ENCODE measurements at places on chromosomes 6 and 20.

DNA sequence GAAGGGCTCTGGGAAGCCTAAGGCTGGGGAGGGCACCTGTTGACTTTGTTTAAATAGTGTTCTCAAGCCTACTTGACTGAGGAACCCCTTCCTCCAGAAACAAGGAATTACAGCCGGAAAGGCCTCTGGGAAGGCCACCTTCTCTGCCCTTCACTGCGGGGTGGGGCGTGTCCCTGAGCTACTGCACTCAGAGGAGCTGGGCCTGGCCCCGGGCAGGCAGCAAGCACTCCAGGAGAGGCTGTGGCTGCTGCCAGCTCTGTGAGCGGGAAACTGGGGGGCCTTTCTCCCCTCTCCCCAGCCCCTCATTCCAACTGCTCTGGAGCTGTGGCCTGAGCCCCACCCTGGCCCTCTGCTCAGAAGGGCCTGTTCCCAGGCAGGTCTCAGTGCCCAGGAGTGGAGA lies 4.0 kb upstream of the OSBPL2 start:
- DNase-seq: peak; percentile 20

DNA sequence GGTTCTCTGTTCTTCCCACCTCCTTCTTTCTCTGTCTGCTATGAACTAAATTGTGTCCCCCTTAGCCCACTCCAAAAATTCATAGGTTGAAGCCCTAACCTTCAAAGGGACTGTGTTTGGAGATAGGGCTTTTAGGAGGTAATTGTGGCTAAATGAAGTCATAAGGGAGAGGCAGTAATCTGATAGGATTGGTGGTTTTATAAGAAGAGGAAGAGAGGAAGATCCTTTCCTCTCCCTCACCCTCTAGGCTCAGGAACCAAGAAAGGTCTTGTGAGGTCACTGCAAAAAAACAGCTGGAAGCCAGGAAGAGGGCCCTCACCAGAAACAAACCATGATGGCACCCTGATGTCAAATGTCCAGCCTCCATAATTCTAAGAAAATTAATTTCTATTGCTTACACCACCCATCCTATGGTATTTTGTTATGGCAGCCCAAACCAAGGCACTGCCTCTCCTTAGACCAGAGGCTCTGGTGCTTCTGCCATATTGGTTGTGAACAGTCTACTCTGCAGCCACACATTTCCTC lies 135.1 kb upstream of the COL21A1 start:
- no peak for DNase-seq

DNA sequence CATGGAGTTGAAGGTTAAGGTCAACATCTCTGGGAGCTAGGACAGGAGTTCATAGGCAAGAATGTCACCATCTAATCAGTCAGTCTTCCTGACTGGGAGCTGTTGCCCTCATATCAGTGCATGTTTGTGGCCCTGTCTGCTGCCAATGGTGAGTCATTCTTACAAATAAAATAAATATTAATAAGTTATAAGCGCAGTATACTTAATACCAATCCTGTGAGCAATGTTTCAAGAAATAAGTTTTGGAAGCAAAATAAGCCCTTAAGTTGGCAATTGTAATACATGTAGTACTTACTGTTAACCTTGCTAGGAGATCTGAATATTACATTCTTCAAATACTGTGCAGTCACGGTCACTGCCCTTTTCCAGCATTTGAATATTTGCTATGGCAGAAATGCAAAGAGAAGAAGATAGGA lies 20.2 kb upstream of the MDGA1 start:
- no peak for DNase-seq

DNA sequence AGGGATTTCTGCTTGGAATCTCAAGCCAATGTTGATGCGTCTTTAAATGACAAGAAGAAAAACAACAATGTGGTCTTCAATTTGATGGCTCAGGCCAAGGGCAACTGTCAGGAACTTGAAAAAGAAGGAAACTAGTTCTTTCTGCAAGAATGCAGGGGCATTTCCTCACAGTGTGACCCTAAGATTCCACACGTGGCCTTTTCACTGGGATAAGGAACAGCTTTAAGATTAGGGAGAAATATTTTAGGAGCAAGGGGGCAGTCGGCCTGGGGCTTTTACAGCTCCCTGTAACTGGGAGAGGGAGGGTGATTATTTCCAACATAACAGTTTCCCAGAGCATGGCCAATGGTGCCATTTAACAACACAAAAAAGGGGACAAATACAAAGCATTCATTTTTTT lies 39.4 kb upstream of the MRPS10 start:
- DNase-seq: no peak

DNA sequence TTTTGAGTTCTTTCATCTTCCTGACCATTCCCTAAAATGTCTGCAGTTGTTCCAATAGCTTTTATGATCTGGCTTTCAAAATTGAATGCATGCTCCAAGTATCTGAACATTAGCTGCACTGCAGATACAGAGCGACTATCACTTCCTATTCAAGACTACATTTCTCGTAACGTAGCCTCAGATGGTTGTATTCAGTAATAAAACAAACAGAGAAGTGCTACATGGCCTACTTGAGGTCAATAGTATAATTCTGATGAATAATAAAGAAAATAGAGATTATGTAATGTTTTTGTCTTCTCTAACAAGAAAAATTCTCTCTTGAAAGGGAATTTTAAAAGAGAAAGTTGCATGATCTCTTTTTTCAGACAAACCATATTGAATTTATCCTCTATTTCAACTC lies 333.9 kb upstream of the IRAK1BP1 start:
- no peak for DNase-seq

- DNase-seq: no peak
Observed at GRCh38 chr6:14350210-14350609, 232.6 kb downstream of the CD83 start.

- DNase-seq: no peak
Observed at GRCh38 chr20:62902926-62903615, 23.2 kb downstream of the DIDO1 start.

DNA sequence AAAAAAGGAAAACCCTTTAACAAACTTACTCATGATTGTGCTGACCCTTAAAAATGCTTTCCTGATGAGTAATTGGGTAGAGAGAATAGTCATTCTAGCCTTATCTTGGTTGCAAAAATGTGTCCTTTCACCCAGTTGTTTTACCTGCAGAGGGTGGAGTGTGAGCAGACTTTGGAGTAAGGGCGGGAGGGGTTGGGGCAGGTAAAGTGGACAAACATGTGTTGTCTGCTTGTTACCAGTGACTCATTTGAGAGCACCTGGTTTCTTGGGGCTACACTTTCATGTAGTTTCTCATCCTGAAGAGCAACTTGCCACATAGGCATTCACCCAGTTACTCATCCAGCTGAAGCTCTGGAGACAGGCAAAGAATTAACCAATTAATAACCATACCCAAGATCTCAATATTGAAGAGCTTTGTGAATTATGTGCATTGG lies 121.1 kb downstream of the TNFRSF21 start:
- DNase-seq: no peak

GRCh38 chr6:25660512-25660911 lies 8.5 kb downstream of the SCGN start:
- DNase-seq: peak; percentile 6

- no peak for DNase-seq
Observed at GRCh38 chr6:139525415-139525814, 151.0 kb upstream of the CITED2 start.

DNA sequence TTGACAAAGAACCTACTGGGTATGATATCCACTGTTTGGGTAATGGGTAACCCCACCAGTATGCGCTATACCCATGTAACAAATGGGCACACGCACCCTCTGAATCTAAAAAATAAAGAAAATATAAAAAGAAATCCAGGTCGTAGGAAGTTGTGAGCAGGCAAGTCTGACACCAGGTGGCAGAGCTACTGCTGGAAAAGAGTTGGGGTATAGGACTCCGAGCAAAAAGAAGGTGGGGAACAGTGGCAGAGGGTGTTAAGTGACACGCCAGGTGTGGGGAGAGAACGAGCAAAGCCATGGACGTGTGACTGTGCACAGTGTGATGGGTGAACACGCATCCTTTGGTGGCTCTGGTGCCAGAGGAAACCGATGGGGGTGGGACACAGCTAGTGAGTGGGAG lies 46.7 kb downstream of the NOX3 start:
- DNase-seq: no peak

DNA sequence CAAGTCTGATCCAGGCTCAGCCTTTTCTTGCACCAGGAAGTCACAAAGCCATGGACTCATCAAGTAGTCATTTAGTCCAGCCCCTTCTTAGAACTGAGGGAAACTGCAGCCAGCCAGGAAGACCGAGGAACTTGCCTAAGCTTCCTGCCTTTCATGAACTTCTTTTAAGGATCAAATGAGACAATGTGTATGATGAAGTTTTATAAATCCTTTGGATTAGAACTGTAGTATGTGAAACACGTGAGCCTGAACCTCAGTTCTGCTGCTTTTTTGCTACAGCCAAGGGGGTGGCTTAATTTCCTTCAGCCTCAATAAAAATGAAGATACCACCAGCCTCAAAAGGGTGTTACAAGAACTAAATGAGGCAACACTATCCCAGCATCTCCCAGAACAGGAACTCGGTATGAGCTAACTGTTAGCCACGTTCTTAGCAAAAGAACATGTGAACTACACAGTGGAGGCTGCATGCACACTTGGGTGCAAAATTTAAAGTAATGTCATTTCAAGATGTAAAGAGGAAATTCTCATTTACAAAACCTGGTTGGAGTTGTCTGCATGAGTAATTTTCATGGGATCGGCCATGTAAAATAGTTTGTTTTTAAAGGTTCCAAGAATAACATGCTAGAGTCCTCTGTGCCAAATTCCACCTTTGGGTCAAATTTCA lies 76.0 kb upstream of the TBC1D7 start:
- no peak for DNase-seq

- no peak for DNase-seq
Observed at GRCh38 chr6:47794577-47795135, 12.8 kb downstream of the OPN5 start.

- no peak for DNase-seq
Observed at GRCh38 chr6:82260997-82261732, 13.6 kb upstream of the IBTK start.

DNA sequence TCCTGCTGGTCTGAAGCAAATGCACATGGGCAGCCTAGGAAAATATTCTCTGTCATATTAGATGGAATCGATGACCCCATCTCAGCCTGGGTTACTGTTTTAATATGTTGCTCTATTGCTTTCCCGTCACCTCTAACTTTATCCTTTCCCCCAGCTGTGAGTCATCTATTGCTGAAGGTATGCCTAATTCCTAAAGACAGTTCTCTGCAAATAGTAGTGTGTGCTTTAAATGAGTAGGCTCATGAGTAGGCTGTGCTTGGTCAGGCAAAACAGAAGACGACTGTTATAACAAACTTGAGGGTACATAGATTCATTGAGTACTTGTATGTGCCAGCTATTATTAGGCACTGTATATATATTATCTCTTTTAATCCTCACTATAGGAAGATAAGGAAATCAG lies 47.2 kb downstream of the CTNNBL1 start:
- DNase-seq: no peak

DNA sequence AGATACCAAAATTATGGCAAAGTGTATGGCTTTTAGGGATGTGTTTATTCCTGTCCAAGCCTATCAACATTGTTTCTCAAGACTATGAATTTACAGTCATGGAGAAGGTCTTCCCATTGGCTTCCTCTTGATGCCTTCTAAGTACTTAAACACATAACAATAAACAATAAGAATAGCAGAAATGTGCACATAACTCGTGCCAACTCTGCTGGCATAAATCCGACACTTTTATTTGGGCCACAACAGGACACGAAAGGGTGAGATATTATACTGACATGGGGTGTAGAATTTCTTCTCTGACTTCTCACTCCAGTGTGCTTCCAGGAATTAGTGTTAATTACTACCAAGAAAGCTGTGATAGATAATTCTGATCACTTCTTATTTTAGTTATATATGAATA lies 695.9 kb upstream of the SLC35B3 start:
- no peak for DNase-seq

GRCh38 chr20:32294071-32294470 lies 16.6 kb downstream of the KIF3B start:
- DNase-seq: no peak

DNA sequence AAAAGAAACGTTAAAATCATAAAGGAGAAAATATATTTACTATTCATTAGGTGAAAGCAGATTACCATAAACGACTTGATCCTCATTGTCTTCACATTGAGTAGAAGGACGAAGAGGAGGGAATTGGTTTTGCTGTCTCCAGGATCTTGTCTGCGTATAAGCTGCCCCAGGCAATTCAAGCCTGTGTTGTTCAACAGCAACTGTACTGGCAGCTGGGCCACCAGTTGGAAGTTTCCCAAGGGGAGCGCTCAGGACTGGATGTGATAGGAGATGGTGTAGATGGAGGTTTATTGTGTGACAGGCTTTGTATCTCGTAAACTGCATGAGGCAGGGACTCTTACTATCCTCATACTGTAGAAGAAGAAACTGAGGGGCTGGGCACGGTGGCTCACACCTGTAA lies 3.9 kb upstream of the FANCE start:
- DNase-seq: no peak

GRCh38 chr6:166540631-166541331 lies 45.7 kb downstream of the RAMACL start:
- DNase-seq: no peak

- peak; percentile 48 for DNase-seq
Observed at GRCh38 chr20:62025832-62026563, 39.7 kb downstream of the TAF4 start.

- DNase-seq: no peak
Observed at GRCh38 chr6:142030115-142030619, 102.6 kb upstream of the GJE1 start.

GRCh38 chr20:37915800-37916570 lies 13.1 kb downstream of the VSTM2L start:
- DNase-seq: no peak

- no peak for DNase-seq
Observed at GRCh38 chr6:16842676-16843075, 81.4 kb upstream of the ATXN1 start.

Measured in erythroblast (primary cell).